B cell (primary cell): ENCODE measurements at places on chromosomes 12 and 14. TPM values are rescaled to one million over a fixed set of nuclear protein-coding genes. Genes with fewer than 3 reads are reported as not detected.

GRCh38 chr12:68231229-68231628, 5.6 kb upstream of the IL26 start:
- H3K27me3 ChIP-seq, result no peaks in the 10 kb centered on the region
- H3K27ac ChIP-seq, result no peak overlapping the region
- H3K4me1 ChIP-seq, result peaks cover 3% of the 10 kb centered on the region
- H3K4me3 ChIP-seq, result no peak overlapping the region
- H3K36me3 ChIP-seq, result no peaks in the 10 kb centered on the region
- DNase-seq, result no peak

DNA sequence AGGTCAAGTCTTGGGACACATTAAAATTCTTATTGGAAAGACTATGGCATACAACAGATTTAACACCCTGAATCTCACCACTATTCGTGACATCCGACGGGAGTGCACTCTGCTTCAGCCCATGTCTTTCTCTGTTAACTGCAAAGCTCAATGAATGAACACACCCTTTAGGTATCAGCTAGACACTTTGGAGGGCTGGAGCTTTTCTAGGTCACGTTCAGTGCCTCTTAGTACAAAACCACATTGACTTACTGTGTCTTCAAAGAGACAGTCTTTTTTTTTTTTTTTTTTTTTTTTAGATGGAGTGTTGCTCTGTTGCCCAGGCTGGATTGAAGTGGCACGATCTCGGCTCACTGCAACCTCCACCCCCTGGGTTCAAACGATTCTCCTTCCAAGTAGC, 80.6 kb downstream of the GLT1D1 start:
- no peaks in the 10 kb centered on the region for H3K4me1 ChIP-seq
- no peak overlapping the region for H3K4me3 ChIP-seq
- H3K27ac ChIP-seq, result no peak overlapping the region

CCDC85C gene
- 0.35 and 0.52 TPM in 2 replicates for polyA plus RNA-seq

DNA sequence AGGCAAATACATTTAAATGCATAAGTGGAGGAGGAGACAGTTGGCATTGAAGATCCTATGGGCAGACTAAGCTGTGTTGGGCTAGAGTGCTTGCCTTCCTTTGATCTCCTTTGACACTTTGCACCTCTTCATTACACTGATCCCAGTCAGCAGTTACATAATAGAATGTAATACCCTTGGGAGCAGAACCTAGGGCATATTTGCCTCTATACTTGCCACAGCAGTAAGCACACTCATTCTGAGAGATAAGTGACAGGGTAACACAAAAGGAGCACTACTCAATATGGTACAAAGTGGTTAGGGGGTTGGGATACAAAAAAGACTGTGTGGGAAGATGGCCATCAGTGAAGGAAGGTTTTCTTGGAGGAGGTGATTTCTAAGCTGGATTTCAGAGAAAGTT, 9.0 kb downstream of the MARS1 start:
- H3K27ac ChIP-seq, result no peak overlapping the region
- H3K36me3 ChIP-seq, result no peaks in the 10 kb centered on the region
- no peak overlapping the region for H3K4me3 ChIP-seq

DNA sequence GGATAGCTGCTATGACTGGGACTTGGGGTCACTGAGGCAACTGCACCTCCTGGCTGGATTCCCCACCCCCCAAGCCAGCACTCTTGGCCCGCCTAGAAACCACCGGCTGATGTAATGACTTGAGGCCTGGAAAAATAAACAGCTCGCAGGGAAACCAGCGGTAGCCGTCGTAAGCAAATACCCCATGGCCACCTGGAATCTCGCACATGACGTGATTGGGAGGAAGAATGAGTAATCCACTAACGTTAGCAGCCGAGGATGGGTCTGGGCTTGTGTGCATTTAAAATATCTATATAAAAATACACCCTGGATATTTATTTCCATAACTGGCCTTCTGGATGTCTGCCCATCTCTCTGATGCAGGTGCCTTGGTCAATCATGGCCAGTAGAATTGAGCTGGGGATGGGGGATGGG, 120.1 kb downstream of the SMOC1 start:
- peaks cover 3% of the 10 kb centered on the region for H3K4me1 ChIP-seq
- no peak for DNase-seq
- H3K27me3 ChIP-seq, result no peaks in the 10 kb centered on the region
- no peak overlapping the region for H3K27ac ChIP-seq

- H3K27ac ChIP-seq, result no peak overlapping the region
- H3K36me3 ChIP-seq, result no peaks in the 10 kb centered on the region
- H3K4me1 ChIP-seq, result peaks cover 3% of the 10 kb centered on the region
- DNase-seq, result no peak
- H3K27me3 ChIP-seq, result no peaks in the 10 kb centered on the region
These were observed 8.8 kb downstream of the AICDA start for GRCh38 chr12:8603856-8604255.

ANG gene
- polyA plus RNA-seq, result 0.82 and 2.0 TPM in 2 replicates

GRCh38 chr12:80299976-80300375, 144.1 kb upstream of the PTPRQ start:
- no peaks in the 10 kb centered on the region for H3K27me3 ChIP-seq
- H3K4me3 ChIP-seq, result no peak overlapping the region
- H3K4me1 ChIP-seq, result no peaks in the 10 kb centered on the region
- H3K36me3 ChIP-seq, result no peaks in the 10 kb centered on the region

GRCh38 chr12:119659289-119659897, 8.5 kb upstream of the PRKAB1 start:
- no peak overlapping the region for H3K27ac ChIP-seq
- no peaks in the 10 kb centered on the region for H3K36me3 ChIP-seq
- DNase-seq, result peak; percentile 59

DNA sequence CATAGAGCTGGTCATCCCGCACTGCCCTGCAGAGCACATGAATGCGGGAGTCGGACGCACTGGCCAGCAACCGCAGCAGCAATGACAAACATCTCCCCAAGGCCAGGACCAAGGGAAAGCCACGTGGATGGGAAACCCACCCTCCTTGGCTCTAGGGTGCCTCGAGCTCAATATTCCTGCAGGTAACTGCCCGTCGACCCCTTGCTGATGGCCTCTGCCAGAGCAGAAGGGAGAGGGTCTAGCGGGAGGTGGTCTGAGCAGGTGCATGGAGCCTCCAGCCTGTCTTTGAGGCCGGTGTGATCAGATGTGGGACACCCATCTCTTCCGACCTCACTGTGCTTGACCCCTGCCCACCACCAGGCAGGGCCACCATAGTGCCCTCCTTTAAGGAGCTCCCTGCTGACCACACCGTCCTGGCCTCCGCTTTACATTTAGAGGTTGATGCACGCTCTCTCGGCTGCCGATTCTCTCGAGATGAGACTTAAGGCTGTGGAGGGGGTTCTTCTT, 89.7 kb downstream of the PIWIL1 start:
- H3K27me3 ChIP-seq, result no peaks in the 10 kb centered on the region
- H3K4me3 ChIP-seq, result no peak overlapping the region

TMEM132C gene
- polyA plus RNA-seq, result not detected in 2 replicates

SPTB gene
- polyA plus RNA-seq, result not detected in 2 replicates

- no peak overlapping the region for H3K27ac ChIP-seq
- H3K36me3 ChIP-seq, result no peaks in the 10 kb centered on the region
- no peak overlapping the region for H3K4me3 ChIP-seq
- no peaks in the 10 kb centered on the region for H3K27me3 ChIP-seq
- no peaks in the 10 kb centered on the region for H3K4me1 ChIP-seq
These were observed 33.1 kb upstream of the FBXO34 start for GRCh38 chr14:55238019-55238680.

GPR137C gene
- 0.06 and 0.22 TPM in 2 replicates for polyA plus RNA-seq

P2RX2 gene
- polyA plus RNA-seq, result not detected in 2 replicates

GRCh38 chr14:102342238-102342637, 20.5 kb downstream of the CINP start:
- H3K27ac ChIP-seq, result no peak overlapping the region
- no peak overlapping the region for H3K4me3 ChIP-seq
- no peaks in the 10 kb centered on the region for H3K27me3 ChIP-seq
- DNase-seq, result no peak
- peaks cover 60% of the 10 kb centered on the region for H3K36me3 ChIP-seq

DNA sequence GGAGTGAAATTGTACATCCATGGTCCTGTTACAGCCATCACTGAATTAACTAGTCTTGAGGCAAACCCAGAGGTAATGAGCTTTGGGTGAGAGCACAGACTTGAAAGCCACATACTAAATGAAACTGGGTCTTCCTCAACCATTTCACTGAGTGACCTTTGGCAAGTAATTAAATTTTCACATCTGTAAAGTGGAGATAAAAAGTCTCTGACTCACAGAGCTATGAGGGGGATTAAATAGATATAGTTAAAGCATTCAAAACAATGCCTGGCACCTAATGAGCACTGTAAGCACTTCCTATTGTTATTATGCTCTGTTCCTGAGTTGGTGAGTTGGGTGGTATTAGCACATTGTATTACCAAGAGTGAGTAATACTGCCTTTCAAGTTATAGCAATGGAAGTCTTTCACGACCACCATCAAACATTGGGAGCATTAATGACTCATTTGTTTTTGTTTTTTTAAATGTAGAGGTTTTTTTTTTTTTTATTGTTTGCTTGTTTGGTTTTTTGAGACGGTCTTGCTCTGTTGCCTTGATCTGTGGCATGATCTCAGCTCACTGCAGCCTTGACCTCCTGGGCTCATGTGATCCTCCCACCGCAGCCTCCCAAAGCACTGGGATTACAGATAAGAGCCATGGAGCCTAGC, 12.5 kb upstream of the STRN3 start:
- H3K36me3 ChIP-seq, result peaks cover 3% of the 10 kb centered on the region
- no peak overlapping the region for H3K4me3 ChIP-seq
- H3K4me1 ChIP-seq, result no peaks in the 10 kb centered on the region
- no peak overlapping the region for H3K27ac ChIP-seq

- no peaks in the 10 kb centered on the region for H3K36me3 ChIP-seq
- H3K27me3 ChIP-seq, result peaks cover 3% of the 10 kb centered on the region
- no peak for DNase-seq
- H3K4me1 ChIP-seq, result no peaks in the 10 kb centered on the region
These were observed 77.9 kb downstream of the ST8SIA1 start for GRCh38 chr12:22256605-22257004.

DNA sequence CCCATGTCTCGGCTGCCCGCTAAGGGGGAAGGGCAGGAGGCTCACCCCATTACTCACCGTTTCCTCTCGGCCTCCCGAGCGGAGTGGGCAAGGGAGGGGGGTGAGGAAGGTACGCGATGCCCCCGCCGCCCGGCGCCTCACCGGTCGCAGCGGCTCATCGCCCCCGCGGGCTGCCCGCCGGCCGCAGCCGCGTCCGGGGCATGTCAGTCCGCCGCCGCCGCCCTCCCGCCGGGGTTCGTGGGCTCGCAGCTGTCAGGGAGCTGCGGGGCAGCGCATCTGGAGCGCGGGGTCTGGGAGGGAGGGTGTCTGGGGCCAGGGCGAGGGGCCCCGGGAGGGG, 461 bp downstream of the SLC8A3 start:
- H3K36me3 ChIP-seq, result no peaks in the 10 kb centered on the region
- DNase-seq, result no peak
- H3K27me3 ChIP-seq, result peaks cover 27% of the 10 kb centered on the region
- peak overlapping the region; percentile 70 for H3K4me3 ChIP-seq

DNA sequence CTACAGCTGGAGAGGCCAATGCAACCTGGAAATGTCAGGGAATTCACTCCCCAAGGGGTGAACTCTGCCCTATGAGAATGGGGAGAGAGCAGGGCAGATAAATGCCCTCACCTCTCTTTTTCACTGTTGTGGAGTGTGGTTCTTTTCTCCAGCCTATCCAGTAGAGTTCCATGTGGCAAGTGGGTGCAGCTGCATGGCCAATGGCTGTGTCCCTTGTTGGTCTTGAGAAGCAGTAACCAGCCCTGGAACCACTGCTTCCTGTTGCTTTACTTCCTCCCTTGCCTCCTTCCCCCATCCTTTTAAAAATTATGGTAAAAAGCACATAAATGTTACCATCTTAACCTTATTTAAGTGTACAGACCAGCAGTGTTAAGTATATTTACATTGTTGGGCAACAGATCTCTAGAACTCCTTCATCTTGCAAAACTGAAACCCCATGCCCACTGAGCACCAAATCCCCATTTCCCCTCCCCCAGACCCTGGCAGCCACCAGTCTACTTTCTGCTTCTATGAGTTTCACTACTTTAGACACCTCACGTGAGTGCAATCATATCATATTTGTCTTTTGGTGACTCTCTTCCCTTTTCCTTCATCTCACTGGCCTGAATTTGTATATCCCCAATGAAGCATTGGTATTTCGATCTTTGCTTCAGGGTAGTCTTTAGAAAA, 77.0 kb upstream of the GRIP1 start:
- DNase-seq, result no peak
- peaks cover 6% of the 10 kb centered on the region for H3K4me1 ChIP-seq
- no peaks in the 10 kb centered on the region for H3K36me3 ChIP-seq
- H3K4me3 ChIP-seq, result no peak overlapping the region
- no peak overlapping the region for H3K27ac ChIP-seq

DNA sequence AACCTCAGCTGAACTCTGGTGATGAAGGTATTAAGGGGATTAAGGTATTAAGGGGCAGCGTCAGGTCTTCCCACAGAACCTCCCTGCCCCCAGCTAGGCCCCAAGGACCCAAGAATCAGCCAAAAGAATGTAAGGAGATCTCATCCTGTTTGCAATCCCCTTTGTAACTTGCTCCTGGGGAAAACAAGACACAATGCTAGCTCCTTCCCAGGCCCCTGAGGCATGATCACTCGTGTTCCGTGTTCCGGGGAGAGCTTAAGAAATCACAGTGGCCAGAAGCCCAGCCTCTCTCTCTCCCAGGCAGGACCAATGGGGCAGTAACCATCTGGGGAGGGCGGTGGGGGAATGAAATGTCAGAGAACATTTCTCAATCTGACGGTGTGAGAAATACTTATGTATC, 33.2 kb downstream of the PIGH start:
- no peaks in the 10 kb centered on the region for H3K27me3 ChIP-seq
- H3K27ac ChIP-seq, result no peak overlapping the region
- no peaks in the 10 kb centered on the region for H3K36me3 ChIP-seq
- no peak for DNase-seq
- H3K4me3 ChIP-seq, result no peak overlapping the region

GRCh38 chr14:25252793-25253192, 202.8 kb upstream of the STXBP6 start:
- DNase-seq, result no peak
- no peak overlapping the region for H3K4me3 ChIP-seq
- H3K4me1 ChIP-seq, result no peaks in the 10 kb centered on the region
- no peaks in the 10 kb centered on the region for H3K27me3 ChIP-seq
- H3K36me3 ChIP-seq, result no peaks in the 10 kb centered on the region
